ENCODE measurements at places on chromosomes 6 and 20.

- DNase-seq = no peak
These were observed 192.4 kb downstream of the PREX1 start for GRCh38 chr20:48635361-48635760.

- DNase-seq = no peak
These were observed 48.6 kb downstream of the ABHD12 start for GRCh38 chr20:25341716-25342680.

DNA sequence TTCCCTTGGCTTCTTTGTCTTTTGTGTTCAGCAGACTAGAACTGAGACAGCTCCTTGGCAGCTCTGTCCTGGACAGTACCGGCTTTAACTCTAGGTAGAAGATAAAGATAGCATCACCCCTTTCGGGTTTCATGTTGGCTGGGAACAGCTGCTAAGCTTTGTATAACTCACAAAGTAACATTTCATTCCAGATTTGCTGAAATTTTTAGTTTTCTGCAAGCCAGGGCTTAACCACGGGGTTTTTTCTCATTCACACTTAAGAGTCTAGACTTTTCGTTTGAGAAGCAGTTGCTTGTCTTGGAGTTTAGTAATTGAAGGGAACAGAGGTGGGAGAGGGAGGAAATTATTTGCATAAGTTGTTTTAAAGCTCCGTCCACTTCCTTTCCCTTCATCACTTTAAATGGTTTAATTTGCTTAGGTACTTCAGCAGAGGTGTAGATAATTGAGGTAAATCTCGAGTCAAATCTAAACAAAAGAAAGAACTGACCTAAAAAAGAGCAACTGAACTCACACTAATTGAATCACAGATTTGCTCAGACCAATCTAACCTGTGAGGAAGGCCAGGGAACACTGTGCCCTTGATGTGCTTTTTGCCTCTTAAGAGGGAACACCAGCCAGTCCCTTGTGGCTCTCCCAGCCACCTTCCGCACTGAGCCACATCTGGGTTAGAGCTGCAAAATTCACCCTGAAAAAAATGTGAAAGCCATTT, 48.3 kb downstream of the RREB1 start:
- no peak for DNase-seq

- no peak for DNase-seq
These were observed 17.5 kb upstream of the DSP start for GRCh38 chr6:7523922-7524321.

GRCh38 chr20:12079490-12079889, 161.8 kb downstream of the BTBD3 start:
- no peak for DNase-seq

DNA sequence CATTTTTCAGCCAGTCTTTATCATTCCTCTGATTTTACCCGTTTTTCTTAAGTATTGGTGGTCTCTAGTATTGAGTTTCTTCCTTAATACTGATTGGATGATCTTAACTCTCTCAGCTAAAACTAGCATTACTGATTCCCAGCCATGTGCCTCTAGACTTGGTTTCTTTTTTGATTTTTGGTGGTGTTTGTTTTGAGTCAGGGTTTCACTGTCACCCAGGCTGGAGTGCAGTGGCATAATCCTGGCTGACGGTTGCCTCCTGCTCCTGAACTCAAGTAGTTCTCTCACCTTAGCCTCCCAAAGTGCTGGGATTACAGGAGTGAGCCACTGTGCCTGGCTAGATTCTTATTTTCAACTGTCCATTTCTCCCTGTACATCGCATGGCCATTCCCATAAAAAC, 24.9 kb downstream of the DPPA5 start:
- DNase-seq = no peak

- no peak for DNase-seq
These were observed 51.3 kb downstream of the KLHL32 start for GRCh38 chr6:96975852-96976251.

DNA sequence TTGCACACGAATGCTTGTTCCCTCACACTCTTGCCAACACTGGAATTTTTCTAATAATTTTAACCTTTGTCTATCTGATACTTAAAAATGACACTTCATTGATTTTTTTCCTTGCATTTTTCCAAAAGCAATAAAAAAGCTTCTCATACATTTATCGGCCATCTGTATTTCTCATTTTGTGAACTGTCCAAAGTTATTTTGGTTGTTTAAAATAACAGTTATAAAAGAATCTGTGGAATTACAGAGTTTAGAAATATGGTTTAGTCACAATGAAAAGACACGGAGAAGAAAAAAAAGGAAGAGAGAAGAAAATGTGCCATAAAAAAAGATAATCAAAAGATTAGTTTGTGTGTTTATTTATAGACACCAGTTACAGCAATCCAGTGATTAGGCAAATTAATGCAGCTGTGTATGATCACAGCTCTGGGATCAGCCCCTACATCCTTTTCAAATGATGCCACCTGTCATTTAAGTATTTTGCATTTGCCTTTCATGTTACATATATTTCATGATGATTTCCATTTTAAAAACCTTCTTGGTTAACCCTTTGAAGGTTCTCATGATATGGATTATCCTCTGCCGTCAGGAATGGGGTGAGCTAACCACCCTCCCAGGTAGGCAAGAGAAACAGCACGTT, 171.7 kb downstream of the BACH2 start:
- no peak for DNase-seq

DNA sequence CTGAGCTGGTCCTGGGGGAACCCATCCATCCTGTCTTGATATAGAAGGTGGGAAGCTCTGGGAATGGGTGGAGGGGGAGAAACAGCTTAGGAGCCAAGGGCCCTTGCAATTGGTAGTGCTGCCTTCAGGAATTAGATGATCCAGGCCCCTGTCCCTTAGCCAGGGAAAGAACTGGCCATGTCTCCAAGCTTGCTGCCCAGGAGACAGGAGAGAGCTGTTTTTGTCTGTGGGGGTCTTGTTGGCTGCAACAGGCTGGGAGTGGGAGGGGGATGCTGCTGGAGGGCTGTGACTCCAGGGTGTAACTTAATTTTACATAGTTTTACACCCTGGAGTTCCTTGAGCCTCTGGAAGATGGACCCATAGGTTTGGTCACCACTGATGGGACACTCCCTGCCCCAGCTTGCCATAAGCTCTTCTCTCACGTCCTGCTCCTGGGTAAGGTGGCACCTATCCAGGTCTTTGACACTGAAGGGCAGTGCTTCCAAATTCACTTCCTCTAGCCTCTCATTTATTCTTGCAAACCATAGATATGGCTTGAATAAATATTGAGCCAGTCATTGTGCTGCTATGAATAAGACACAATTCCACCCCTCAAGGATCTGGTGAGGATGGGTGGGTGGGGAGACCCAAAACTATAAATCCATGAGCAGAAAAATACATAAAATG, 16.8 kb downstream of the VEGFA start:
- DNase-seq = no peak

DNA sequence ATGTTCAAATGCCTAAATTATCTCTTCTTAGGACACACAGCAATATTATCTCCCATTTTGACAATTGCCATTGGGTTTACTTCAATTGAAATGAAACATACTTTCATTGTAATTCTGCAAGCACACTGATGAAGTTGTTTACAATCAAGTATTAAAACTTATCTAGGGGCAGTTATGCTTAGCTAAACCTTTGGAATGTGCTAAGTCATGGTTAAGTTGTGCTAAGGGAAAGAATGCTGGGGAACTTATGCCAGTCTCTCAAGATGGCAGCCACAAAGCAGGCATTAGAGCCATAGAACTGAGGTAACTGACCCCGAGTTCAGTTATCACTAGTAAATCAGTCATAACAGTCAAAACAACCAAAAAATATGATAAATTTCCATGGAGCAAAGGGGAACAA, 59.1 kb upstream of the NT5E start:
- DNase-seq = no peak

DNA sequence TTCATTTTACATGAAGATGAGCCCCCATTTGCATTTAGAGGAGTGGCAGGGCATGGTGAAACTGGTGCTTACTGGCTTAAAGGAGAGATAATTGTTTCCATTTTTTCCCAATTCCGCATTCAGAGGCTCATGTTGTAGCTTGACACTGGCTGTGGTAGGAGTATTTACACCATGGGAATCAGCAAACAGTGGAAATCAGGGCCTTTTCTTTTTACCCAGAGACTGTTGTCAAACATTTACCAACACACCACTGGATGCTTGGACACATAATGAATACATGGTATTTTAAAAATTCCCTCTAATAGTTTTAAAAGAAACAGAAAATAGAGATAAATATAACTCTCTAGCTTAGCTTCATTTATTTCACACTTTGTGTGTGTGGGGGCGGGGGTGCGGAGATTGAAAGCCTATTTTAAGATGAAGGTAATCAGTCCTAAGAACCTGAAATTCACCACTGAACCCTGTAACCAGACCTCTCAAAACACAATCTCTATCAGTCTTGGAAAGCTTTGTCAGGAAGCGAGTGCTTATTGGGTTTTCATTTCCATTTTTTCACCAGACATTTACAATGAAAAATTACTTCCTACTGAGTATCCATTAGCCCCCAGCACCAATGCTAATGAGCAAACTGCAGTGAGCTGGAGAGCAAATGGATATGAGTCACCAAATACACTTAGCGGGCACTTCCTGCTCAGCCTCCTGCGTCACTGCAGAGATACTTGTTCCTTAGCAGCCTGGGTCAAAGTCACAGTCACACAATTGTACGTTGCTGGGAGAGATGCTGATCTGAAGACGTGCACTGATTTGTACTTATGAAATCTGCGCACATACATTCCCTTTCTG, 532.0 kb downstream of the BCKDHB start:
- DNase-seq = no peak

GRCh38 chr20:21325296-21325695, 22.2 kb downstream of the XRN2 start:
- DNase-seq = no peak

GRCh38 chr6:21230536-21230935, 363.0 kb upstream of the SOX4 start:
- no peak for DNase-seq

GRCh38 chr6:82385961-82386360, 22.3 kb downstream of the TPBG start:
- no peak for DNase-seq

DNA sequence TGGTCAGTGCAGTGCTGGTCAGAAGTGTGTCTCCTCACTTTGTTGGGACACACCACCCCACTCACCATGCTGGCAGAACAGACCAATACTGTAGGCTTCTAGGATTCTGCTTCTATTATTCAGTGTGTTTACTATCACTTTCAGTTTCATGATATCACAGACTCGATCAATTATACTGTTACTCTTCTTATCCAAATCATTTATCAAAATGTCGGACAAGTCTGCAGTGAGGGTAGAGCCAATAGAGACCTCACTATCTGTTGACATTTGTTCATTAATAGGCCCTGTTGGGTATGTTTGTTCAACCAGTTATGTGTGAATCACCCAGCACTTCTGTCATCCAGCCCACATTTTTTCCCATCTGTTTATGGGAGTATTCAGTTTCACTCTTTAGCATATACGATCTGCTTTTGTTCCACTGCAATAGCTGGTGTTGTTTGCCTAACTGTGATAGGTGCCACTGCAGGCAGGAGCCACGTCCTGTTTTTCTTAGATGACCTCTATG, 140.1 kb downstream of the NRN1 start:
- DNase-seq = no peak

DNA sequence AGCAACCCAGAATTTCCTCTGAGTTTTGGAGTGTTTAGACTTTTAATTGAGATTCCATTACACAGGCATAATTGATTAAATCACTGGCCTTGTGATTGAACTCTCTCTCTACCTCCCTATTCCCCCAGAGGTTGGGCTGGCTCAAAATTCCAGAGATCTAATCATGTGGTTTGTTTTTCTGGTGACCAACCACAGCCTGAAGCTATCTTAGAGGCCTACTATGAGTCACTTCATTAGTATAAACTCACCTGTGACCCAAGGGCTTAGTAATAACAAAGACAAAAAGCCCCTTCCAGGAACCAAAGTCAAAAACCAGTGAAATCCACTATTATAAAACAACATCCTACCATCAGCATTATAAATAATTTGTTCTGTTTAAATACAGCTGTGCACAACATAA, 992.5 kb upstream of the CITED2 start:
- DNase-seq = no peak

- no peak for DNase-seq
These were observed 4.9 kb downstream of the SCML4 start for GRCh38 chr6:107819217-107819616.

GRCh38 chr20:3797592-3798372, 1.7 kb downstream of the CDC25B start:
- no peak for DNase-seq

DNA sequence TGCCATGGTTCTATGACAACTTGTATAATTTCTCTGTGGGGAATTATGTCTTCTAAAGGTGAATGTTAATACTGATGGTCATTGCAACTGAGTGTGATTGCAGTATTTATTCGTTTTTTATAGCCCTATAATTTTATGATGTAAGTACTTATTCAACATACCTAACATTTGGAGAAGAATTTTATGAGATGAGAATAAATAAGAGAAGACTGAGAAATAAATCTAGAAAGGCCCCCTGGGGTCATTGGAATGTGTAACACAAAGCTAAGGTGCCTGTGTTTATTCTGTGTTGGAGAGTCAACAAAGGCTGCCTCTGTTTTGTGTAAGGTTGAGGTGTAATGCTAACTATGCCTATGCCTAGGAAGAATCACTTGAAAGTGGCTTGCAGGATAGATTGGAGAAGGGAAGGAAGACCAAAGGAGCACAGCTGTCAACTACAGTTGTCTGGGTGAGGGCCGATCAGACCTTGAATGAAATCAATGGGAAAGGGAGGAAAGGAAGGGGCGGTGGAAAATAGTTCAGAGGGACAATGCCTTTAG, 1076.7 kb downstream of the KIF16B start:
- no peak for DNase-seq

DNA sequence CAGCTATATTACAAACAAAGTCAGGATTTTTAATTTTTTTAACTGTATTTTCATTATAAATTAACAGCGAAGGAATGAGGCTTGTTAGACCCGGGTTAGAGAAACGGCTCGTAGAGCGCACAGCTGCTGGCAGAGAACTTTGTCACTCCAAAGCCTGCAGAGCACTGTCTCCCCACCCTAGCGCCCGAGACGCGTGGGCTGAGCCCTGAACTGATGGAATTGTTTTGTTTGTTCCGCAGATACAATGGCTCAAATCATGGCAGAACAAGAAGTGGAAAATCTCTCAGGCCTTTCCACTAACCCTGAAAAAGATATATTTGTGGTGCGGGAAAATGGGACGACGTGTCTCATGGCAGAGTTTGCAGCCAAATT, 810 bp downstream of the LAMP5 start:
- DNase-seq = no peak

- no peak for DNase-seq
These were observed 44.1 kb downstream of the CTNNBL1 start for GRCh38 chr20:37737826-37738420.

- no peak for DNase-seq
These were observed 16.1 kb downstream of the MTG2 start for GRCh38 chr20:62198931-62199330.
